ENCODE measurements at places on chromosomes 11 and 22.

GRCh38 chr22:40610329-40610850 is 26.1 kb downstream of the MRTFA start:
- DNase-seq = no peak

GRCh38 chr22:22748297-22748743 is 103.9 kb downstream of the GGTLC2 start:
- no peak for DNase-seq

DNA sequence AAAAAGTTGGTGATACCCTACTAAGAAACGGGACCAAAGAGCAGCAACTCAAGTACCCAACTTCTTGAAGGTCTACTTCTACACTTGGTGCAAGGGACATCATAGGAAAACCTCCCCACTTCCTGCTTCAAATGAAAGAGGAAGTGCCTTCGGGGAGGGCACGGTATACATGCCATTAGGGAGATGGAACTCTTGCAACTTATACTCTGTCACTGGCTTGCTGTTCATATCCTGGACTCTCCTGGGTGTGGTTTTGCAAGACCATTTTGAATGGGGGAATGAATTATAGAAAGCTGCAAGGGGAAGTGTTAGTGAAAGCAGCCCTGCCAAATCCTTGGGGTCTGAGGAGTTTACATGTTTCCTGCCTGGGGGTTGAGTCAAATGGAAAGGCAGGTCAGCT is 41.9 kb downstream of the CSNK2A3 start:
- no peak for DNase-seq

DNA sequence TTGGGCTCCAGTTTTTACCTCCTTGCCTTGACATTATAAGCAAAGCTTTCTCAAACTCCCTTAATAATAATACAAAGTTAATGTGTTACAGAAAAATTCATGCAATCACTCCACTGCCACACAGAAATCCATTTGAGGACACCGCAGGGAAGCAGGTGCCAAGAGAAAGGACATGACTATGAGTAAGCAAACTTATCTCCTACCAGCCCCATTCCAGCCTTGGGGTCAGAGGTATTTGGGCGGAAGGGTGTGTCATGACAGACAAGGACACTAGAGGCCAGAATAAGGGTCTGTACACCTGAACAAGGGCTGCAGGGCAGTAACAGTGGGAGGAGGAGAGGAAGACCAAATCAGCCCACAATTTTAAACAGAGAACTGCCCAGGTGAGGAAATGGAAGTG is 5.9 kb downstream of the GNG3 start:
- no peak for DNase-seq

GRCh38 chr11:35102267-35102666 is 36.7 kb upstream of the CD44 start:
- no peak for DNase-seq

DNA sequence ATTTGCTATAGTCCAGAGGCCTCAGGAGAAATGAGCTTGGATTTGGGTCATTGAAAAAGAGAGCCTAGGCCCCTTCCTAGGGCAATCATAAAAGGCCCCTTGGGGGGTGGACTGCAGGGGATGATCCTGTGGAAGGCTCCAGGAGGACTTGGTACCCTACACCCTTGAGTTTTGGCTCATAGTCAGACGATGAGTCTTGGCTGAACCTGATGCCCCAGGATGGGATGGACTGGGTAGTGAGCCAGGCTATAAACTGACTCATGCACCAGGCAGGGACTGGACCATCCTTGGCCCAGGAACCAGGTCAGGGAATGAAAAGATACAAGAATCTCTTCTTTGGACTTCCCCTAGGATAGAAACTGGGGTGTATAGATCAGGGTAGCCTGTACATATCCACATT is 54.2 kb downstream of the NAV2 start:
- DNase-seq = no peak

DNA sequence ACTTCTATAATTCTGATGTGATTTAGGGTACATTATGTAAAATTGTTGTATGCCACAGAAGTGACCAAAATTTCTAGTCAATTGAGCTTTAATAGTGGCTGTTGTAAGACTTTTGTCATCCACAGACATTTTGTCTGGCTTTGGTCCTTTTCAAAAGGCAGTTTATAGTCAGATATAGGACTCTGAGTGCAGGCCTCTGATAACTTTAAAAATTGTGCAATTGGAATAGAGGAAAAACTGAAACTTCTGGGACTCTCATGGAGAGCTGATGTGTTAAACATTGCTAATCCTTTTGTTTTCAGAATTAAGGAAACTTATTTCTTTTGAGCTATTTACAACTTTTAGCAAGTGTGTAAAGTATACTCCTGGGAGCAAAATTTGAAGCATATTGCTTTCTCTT is 9.0 kb upstream of the MRPL17 start:
- no peak for DNase-seq

Measured in activated naive CD4-positive, alpha-beta T cell (primary cell).